NCI-H187 treated with DMSO at 0.1 percent for 48 hours (cell line): ENCODE measurements at places on chromosomes 12 and 14.

- peak; percentile 84 for DNase-seq
These were observed at the start of gene CTDSP2 for GRCh38 chr12:57846577-57847319. Gene CTDSP2 (minus strand): TSS chr12:57846729. CDS start chr12:57846435, 294 bp downstream.

GRCh38 chr12:22083167-22083566 is 37.1 kb downstream of the CMAS start:
- DNase-seq = no peak

GRCh38 chr12:8037046-8037663 is 4.6 kb downstream of the FOXJ2 start:
- no peak for DNase-seq

GRCh38 chr14:69135133-69135532 is 17.8 kb downstream of the DCAF5 start:
- DNase-seq = no peak

- DNase-seq = peak; percentile 61
These were observed 100.7 kb downstream of the LRRK2 start for GRCh38 chr12:40325349-40325960.

DNA sequence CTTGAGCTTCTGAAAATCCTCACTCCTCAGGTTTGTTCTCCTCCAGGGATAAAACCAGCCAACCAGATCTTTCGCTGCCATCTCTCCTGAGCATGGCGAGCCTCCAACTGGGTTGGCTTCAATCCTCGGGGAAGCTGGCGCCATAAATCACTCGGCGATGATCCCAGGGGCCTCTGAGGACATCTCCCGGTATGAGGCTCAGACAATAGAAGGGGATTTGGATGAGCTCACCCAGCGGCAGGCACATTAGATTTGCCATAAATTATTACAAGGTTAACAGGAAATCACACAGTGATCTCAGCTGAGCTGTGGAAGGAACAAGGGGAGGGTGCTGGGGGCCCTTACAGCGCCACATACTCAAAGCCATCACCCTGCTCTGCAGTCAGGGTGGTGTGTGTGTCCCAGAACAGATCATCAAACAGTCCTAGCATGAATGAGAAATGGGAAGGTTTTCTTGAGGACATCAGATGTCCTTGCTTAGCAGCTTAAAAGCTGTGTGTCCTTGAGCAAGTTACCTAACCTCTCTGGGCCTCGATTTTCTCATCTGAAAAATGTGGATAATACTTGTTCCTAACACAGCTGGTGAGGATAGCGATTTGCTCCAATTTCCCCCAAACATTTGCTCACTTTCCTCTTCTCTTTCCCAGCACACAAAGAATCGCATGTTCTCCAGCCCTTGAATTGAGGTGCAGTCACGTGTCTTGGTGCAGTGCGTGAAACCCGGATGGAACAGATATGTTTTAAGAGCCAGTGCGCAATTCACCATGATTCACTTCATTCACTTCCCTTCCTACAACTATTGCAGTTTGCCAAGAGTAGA is 142.8 kb downstream of the SCARB1 start:
- peak; percentile 90 for DNase-seq
